8988T (cell line): ENCODE measurements at places on chromosomes 12 and 14.

- no peak for DNase-seq
These were observed 149.0 kb downstream of the CAPZA3 start for GRCh38 chr12:18886962-18887361.

GRCh38 chr14:89723930-89724627 is 230.5 kb downstream of the EFCAB11 start:
- DNase-seq, result no peak

DNA sequence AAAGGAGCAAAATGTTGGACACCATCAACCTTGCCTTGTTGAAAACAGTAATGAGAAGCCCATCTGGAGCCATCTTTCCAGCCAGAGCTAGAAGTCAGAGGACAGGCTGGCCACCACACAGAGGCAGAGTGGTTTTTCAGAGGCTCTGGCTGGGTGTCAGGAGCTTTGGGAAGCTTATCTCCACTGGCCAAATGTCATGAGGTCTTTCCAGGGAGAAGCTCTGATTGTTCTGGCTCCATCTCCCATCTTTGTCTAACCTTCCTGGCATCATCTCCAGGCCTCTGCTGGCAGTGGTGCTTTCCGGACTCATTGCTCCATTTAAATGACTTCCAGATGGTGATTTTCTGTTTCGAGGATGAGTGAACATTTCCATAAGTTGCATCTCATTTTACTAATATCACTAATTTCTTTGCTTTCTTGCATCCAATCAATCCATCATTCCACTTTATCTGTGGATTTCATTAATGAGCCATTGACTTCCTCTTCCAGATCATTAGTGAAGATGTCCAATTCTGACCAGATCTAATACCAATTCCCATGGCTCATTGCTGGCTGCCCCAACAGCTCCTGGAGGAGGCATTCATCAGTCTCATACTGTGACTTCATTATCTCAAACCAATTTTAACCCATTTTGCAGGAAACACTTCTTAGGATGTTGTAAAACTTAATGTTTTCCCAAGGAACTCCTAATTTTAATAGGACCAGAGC is 35.3 kb upstream of the TMTC1 start:
- DNase-seq, result no peak

DNA sequence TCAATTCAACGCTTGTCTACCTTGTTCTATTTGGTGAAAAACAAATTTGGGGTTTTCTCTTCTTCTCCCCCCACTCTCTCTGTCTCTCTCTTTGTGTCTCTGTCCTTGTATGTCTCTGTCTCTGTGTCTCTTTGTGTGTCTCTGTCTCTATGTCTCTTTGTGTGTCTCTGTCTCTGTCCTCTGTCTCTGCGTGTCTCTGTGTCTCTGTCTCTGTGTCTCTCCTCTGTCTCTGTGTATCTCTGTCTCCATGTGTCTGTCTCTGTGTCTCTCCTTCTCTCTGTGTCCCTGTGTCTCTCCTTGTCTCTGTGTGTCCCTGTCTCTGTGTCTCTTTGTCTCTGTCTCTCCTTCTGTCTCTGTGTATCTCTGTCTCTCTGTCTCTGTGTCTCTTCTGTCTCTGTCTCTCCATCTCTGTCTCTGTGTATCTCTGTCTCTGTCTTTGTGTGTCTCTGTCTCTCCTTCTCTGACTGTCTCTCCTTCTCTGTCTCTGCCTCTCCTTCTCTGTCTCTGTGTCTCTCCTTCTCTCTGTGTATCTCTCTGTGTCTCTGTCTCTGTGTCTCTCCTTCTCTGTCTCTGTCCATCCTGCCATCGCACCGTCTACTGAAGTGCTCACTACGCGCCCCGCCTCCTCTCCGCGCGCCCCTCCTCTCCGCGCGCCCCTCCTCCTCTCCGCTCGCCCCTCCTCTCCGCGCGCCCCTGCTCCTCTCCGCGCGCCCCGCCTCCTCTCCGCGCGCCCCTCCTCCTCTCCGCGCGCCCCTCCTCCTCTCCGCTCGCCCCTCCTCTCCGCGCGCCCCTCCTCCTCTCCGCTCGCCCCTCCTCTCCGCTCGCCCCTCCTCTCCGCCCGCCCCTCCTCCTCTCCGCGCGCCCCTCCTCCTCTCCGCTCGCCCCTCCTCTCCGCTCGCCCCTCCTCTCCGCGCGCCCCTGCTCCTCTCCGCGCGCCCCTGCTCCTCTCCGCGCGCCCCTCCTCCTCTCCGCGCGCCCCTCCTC is 12.8 kb downstream of the LRCOL1 start:
- DNase-seq, result no peak

DNA sequence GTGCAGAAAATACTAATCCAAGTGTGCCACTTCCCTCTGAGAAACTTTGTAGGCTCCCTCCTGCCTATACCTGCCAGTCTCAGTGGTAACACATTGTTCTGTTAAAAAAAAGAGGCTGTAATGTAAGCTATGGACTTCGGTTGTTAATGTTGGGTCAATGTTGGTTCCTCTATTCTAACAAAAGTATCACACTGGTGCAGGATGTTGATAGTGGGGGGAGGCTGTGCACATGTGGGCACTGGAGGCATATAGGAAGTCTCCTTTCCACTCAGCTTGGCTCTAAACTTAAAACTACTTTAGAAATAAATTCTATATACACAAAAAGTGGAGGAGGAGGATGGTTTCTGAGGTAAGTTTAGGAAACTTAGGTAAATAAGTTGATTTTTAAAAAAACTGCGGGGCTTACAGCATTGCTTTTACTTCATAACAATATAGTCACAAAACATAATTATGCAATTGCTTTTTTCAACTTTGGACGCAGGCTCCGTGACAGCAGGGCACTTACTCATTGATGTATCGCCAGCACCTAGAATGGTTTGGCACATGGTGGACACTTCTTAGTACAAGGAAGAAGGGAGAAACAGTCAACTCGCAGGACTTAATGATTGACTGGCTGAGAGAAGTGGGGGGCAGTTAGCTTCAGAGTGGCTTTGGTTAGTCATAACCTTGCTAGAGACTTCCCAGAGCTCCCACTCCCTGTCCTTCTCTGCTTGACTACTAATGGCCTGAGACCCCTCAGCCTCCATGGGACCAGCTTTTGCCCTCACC is 7.9 kb upstream of the NYNRIN start:
- no peak for DNase-seq

DNA sequence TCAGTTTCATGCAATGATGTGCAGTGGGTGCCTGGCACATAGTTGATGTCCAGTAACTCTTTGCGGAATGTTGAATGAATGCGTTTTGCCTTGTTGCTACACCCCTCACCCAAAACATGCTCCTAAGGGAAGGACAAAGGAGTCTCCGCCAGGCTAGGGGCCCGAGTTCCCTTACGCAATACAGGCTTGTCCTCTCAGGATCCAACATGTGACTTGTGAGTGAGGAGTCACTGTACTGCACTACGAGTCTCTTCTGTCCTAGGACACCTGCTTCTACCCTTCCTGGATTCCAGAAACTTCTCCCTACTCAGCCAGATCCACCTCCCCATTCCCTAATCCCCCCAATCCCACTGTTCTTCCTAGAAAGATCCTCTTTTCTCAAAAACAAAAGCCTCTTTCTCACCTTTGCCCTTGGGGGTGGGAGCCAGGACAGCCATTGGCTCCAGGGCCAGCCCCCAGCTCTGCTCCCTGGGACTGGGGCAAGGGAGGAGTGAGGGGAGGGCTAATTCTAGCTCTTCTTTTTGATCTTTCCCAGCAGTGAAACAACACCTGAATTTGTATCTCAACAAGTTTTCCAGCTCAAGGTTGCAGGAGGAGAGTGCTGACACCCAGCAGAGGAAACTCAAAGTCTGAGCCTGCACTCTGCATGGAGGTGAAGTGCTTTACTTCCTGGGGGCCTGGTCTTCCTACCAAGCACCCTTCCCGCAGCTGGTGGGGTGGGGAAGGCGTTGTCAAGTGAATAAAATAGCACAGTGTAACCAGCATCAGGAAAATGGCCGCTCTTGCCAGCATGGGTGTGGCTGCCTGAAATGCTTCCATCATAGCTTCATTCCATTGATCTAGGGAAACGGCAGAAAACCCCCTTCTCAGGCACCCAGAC is 3.4 kb upstream of the OTUB2 start:
- no peak for DNase-seq
